Renal cortex interstitium (tissue), 15 donors: ENCODE measurements at places on chromosomes 7 and 10. TPM values are rescaled to one million over a fixed set of nuclear protein-coding genes. Genes with fewer than 3 reads are reported as not detected.

DNA sequence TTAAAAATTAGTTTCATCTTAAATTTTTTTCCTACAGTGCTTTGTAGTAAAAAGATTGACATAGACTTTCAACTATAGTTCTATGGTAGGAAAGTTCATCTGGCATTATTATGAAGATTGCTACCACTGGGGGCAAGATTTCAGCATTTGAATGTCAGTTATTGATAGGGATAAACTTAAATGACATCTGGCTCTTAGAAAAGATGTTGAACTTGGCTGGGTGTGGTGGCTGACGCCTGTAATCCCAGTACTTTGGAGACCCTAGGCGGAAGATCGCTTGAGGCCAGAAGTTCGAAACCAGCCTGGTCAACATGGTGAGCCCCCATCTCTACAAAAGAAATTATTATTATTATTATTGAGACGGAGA is 1.4 kb upstream of the TRA2A start:
- DNase-seq, result no peak

- DNase-seq, result no peak
Measured at GRCh38 chr7:3495530-3495929, 194.5 kb downstream of the SDK1 start.

DNA sequence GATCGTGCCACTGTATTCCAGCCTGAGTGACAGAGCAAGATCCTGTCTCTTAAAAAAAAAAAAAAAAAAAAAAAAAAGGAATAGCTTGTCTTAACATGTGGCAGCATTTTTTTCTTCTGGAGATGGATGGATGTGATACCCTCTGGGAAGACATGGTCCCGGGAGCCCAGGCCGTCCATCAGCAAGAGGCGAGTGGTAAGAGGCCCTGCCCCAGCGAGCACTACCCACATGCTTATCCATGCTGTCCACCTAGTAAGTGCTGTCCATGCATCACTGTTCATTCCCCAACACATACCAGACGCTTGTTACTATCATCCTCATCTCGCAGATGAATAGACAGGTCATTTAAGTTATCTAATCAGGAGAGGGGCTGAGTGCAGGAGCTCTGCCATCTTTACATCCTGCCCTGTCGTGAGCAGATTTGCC is 12.9 kb downstream of the ATP6V1F start:
- no peak for DNase-seq

DNA sequence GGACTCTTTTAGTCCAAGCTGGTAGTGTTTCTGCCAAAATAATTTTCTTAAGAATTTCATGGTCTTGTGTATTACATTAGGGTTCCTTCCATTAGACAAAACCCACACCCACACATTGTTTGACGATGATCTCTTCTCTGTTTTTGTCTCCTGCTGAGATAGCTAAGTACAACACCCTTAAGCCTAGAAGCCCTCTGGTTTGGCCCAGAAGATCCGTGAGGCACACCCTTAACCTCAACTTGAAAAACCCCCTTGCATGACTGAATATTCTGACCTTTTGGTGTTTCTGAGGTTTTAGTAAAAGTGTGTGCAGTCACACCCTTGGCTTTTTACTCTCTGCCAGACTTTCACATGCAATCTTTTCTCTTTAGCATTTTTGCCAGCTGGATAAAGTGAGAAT is 29.3 kb upstream of the ERCC6 start:
- no peak for DNase-seq

DNA sequence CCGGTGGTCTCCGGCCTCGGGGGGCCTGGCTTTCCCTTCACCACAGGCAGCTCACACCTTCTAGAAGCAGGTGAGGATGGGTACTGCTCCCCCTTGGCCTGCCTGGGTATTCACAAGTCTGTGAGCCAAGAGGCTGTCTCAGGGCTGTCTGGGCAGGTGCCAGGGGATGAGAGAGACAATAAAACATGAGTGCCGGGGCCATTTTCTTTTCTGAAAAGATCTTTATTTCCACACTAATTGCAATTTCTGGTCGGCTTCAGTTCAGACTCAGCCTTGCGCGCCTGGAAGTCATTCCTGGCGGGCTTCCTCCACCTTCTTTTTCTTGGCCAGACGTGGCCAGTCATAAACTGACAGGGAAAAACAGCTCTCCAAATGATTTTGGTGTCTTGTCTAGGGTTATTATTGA is 171.2 kb downstream of the ARHGAP12 start:
- no peak for DNase-seq

DNA sequence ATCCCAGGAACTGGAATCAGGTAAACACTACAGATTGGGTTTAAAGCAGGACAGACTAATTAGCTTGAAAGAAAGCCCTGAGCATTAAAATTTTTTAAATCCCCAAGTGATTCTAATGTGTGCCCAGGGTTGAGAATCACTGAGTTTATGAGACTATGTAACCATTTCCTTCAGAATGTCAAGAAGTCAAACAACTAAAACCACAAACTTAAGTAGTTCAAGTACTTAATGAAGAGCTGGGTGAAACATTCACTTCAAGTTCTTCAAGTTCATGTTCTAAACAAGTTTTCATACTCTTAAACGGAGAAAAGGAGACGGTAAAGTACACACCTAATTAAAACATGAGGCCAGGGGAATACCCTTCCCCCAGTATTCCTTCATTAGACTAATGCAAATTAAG is 28.2 kb upstream of the TLL2 start:
- DNase-seq, result no peak

DNA sequence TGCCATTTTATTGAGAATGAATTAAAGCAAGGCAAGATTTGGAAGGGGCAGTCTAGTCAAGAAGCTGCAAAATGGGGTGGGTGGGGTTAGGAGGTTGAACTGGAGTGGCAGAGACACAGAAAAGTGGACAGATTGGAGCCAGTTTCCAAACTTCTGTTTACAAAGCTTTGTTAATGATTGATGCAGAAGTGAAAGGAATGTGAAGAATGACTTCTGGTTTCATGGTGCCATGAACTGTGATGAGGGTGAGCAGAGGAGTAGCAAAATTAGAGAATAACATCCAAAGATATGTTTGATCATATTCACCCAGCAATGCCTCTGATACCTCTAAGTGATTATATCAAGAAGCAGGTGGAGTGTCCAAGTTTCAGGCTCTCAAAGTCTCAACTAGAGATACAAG is 1118.0 kb upstream of the C7orf33 start:
- DNase-seq, result no peak

Gene CDHR1
- polyA plus RNA-seq, result 0.73 TPM

Gene GJC3
- 1.6 TPM for polyA plus RNA-seq

Gene PLAC9
- 27.7 TPM for polyA plus RNA-seq

Gene IRF5
- polyA plus RNA-seq, result 7.3 TPM
